AML-193 (cell line): ENCODE measurements at places on chromosomes 6 and 20.

DNA sequence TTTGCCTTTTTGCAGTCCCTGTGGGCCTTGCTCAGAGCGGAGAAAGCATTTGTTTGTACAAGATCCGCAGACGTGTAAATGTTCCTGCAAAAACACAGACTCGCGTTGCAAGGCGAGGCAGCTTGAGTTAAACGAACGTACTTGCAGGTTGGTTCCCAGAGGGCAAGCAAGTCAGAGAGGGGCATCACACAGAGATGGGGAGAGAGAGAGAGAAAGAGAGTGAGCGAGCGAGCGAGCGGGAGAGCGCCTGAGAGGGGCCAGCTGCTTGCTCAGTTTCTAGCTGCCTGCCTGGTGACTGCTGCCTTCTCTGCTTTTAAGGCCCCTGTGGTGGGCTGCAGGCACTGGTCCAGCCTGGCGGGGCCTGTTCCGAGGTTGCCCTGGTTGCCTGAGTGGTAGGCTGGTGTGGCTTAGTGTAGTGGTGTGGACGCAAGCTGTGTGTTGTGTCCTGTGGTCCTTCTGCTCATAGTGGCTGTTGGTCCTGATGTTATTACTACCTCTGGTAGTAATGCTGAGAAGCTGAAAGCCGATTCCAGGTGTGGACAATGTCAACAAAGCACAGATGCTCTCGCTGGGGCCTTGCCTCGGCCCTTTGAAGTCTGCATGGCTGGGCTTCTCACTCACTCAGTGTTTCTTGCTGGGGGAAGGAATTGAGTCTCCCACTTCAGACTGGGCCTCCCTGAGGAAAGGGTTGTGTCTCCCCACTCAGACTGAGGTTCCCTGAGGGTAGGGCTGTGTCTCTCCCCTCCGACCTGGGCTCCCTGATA lies 12.1 kb downstream of the VEGFA start:
- no peak for DNase-seq

GRCh38 chr6:31901953-31902643 lies at the start of gene ZBTB12:
Gene ZBTB12 (minus strand): TSS chr6:31902086. CDS start chr6:31901305, 781 bp downstream.
- peak; percentile 94 for DNase-seq

DNA sequence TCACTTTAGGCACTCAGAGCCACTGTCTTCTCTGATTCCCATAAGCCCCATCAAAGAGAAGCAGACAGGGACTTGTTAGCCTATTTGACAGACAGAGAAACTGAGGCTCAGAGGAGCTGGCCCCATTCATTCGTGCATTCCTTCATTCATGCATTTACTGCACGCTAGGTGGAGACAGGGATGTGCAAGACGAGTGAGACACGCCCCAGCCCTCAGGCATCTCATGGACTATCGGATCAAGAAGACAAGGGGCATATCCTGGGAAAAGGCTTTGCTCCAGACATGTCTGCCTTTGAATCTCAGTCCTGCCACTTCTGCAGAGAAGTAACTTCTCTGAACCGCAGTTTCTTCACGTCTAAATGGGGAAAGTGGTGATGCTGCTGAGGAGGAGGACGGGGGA lies 54.1 kb downstream of the BPIFB1 start:
- DNase-seq = no peak

DNA sequence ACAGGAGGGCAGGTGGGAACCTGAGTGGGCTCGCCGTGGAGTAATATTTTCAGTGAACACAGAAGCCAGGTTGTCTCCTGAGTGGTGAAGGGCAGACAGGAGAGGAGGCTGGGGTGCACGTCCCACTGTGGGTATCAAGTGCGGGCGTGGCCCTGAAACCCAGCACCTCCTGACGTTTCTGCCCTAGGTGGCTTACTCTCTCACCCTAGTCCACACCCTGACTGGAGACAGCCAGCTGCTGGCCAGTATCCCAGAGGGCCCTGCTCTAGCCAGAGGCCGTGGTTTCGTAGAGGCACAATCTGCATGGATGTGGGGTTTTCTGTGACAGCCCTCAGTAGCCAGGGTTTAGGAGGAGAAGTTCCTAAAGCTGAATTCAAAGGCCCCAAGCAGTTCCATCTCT lies 86.7 kb downstream of the TRERF1 start:
- no peak for DNase-seq

DNA sequence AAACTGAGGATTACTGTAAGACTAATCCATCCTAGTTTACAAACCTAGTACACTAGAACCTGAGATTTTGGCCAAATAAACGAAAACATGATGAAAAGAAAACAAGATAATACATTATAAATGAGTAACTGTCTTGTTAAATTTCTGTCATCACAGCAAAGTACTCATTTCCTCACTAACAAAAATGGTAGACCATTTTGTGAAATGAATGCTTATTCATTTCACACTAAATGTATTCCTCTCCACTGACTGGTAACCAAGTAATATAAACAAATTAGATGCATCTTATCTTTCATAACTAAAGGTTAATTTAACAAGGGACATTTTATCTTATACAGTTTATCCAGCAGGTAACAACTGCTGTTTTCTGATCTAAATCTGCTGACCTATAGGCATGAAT lies 143.7 kb downstream of the REV3L start:
- no peak for DNase-seq

GRCh38 chr20:41357424-41358163 lies 9.0 kb downstream of the EMILIN3 start:
- no peak for DNase-seq

- peak; percentile 87 for DNase-seq
Observed at GRCh38 chr6:113464960-113465359, 392.2 kb upstream of the MARCKS start.

- DNase-seq = no peak
Observed at GRCh38 chr20:43262341-43262740, 72.6 kb upstream of the PTPRT start.

- no peak for DNase-seq
Observed at GRCh38 chr20:13223736-13224520, 2.9 kb downstream of the ISM1 start.

DNA sequence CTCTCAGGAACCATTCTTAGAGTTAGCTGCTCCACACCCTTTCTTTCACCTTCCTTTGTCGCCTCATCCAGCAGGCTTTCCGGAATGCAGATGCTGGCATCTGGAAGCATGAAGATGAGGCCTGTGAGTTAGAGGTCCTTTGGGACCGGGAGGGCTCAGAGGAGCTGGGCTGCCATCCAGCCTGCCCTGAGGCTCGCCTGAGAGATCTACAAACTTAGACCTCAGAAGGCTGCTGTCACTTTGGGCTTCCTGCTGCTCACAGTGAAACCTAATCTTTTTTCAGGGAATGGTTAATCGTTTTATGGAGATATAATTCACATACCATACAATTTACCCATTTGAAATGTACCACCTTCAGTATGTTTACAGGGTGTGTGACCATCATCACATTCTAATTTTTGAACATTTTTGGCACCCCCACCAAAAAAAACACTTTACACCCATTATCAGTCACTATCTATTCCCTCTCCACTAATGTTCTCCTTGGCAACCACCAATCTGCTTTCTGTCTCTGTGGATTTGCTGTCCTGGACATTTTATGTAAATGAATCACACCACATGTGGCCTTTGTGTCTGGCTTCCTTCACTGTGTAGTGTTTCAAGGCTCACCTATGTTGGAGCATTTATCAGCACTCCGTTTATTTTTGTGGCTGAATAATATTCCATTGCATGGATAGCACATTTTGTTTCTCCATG lies 20.0 kb upstream of the MPC1 start:
- no peak for DNase-seq

DNA sequence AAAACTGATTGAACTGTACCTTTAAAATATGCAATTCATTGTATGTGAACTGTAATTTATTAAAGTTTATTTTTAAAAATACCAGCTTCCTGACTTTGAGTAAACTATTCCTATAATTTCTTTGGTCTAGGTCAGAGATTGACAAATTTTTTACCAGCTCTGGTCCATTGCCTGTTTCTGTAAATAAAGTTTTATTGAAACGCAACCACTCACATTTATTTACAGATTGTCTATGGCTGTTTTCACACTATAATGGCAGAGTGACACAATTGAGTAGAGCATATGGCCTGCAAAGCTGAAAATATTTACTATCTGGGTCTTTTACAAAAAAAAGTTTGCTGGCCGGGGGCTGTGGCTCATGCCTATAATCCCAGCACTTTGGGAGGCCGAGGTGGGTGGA lies 33.0 kb upstream of the NFATC2 start:
- DNase-seq = no peak
